SW480 (cell line): ENCODE measurements at places on chromosomes 16 and 17.

DNA sequence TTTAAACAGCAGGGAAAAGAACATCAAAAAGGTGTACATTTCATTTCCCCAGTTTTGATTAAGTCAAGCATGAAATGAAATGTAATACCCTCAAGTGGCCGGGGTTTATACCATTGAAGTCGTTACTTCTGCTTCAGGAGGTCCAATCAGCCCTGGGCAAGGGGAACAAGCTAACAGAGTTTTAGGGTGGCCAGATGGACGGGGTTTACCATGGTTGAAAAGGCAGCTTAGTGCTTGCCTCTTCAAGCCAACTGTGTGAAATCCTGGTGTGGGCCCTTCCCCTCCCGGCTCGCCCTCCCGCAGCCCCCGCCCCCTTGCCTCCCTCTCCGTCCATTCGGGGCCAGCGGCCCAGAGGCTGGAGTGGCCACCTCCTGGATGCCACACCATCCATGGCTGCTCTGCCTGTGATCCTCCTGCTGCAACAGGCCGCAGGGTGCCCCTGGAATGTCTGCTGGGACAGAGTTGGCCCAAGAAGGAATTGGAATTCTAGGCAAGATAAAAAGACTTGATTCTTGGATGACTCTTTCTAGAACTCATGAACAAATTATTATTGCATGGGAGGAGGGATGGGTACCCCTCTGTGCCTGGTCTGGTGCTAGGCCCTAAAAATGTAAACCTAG, 296.2 kb upstream of the IRX3 start:
- no peak for DNase-seq

DNA sequence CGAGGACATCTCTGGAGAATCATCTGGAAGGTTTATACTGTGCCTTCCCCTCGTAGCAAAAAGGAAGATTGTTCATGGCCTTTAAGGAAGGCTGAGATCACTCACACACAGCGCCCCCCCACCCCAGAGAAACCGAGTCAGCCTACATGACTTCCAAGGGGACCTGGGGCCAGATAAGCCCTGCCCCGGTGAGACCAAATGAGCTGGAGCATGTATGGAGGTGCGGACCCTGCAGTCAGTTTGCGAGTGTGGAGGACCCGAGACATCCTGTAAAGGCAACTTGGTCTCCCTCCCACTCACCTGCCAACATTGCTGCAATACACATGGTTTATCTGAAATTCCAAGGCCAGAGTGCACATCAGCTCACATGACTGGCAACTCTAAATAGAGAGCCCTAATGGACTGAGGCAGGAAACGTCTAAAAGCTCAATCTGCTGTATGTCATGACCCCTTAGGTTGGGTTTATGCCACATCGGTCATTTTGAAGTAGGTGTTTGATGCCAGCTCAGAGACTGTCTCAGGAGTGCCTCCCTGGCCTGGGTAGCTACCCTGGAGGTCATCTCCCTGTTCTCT, 233.6 kb downstream of the CPPED1 start:
- no peak for DNase-seq

DNA sequence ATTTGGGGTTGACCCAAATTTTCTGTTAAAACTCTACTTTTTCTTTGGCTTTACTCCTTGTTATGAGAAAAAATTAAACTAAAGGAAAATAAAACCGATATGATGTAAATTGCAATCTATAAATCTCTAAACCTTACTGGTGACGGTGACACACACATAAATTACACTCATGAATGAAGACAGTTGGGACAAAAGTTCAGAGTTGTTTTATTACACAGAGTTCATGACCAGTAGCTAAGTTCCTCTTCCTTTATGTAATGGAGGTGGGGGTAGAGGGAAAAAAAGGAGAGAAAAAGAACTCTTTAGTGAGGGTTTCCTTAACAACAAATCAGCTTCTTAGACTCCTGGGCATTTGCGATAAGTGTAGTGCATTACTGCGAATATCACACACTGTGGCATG, 220.7 kb downstream of the KCNJ2 start:
- DNase-seq: no peak

DNA sequence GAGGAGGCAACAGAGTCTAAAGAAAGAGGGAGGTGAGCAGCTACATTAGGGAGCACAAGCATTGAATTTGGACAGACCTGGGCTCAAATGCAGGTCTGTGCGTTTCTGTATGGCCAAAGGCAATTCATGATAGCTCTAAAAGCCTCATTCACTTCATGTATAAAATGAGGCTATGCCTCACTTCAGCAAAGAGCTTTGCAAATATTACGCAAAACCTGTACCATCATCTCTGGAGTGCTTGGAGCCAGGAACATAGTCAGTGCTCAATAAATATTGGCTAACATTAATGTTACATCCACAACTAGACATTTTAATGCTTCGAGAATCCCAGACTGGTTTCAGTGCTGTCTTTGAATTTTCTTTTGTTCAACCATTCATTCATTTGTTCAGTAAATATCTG, 254.7 kb upstream of the CDH11 start:
- DNase-seq: no peak

DNA sequence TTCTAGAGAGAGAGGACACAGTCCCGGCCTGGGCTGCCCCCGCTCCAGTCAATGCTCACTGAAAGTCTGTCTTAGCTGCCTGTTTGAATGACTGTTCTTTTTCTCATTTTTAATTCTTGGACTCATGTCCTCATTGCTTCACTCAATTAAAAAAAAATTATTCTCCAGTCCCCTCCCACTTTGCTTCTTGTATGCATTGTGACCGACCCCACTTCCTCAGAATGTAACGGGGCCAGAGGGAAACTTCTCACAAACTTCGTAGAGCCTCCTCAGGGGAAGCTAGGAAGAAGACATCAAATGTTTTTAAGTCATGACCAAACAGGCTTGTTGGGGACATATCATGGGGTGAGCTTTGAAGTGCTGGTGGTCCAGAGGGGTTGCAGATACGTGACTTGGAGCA, 113.2 kb downstream of the CCDC182 start:
- DNase-seq: no peak

DNA sequence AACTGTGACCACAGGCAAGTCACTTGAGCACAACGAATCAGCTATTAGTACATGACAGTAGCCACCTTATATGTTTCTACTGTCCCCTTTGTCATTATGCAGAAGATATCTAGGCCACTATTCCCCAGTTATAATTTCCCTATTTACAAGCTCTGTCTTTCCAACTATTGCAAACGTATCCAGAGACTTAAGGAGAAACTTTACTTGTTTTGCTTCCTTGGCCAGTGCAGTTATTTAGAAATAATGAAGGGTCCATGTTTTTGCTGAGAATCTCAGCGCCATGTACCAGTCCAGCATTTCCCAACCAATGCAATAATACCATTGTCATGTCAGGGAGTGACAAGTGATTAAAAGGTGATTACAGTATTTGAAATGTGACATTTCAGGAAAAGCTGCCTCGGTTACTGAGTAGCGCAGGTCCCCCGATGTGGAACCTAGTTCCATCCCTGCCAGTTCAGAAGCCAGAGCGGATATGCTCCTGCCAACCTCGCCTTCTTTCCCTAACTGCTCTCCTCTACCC, 743 bp downstream of the ZNF624 start:
- peak; percentile 49 for DNase-seq

- DNase-seq: peak; percentile 22
These were observed 1.2 kb downstream of the RABEP2 start for GRCh38 chr16:28923652-28924398.

- DNase-seq: no peak
These were observed 6.3 kb upstream of the RAB37 start for GRCh38 chr17:74730491-74731346.

DNA sequence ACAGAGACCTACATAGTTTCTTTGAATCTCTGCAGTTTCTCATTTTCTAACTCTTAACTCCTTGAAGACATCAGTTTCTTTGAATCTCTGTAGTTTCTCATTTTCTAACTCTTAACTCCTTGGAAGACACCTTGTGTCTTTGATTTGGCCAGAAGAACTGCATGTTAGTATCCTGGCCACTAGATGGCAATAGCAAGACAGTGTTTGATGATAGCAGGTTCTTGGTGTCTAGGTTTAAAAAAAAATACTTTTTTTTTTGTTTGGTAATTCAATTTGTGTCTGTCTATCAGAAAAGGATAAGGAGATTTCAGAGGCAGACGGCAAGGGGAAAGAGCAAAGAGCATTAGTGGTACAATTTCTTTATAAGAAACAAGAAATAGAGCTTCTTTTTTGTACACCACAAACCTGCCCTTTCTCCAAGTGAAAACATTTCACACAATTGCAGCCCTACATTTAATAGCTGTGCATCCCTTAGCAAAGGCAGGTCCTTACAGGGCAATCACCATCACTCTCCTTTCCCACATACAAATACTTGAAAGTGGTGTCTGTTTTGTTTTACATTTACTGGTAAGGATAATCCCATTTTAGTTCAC, 1324.9 kb upstream of the CDH8 start:
- peak; percentile 56 for DNase-seq
